NCI-H748 treated with DMSO at 0.1 percent for 48 hours (cell line): ENCODE measurements at places on chromosomes 12 and 14.

- no peak for DNase-seq
Observed at GRCh38 chr14:90900476-90901083, 84.3 kb upstream of the TTC7B start.

DNA sequence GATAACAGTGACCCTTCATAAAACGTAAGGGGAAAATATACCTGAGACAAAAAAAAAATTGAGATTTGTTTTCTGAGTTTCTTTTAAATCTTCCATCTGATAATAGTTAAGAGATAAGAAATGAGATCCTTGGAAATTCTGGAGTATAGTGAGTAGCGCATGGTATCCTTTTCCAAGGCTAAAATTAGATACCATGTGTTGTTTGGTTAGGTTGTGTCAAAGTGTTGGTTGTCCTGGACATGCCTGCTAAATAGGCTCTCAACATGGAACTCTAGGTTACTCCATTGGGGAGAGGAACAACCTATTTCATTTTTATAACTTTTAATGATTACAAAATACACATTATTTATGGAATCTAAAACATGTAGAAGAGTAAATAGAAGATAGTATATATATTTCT lies 14.8 kb downstream of the PYGL start:
- DNase-seq = no peak

DNA sequence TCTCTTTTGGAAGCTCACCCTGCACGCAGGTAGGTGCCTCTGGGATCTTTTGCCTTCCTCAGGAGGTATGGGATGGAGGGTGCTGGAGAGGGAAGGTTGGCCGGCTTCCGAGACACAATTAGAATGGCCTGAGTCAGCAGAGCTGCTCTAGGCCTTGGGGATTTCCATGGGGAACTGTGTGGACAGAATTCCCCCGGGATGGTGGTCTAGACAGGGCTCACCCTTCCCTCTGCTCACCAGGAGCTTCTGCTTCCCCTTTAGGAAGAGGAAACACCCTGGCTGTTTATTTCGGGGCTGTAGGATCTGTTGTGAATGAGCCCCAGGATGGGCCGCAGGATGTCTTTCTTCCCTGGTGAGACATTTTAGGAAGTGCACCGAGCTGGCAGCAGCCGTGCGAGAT lies 43.7 kb upstream of the TMED10 start:
- no peak for DNase-seq

- no peak for DNase-seq
Observed at GRCh38 chr12:118685983-118686607, 295.2 kb upstream of the SRRM4 start.

- DNase-seq = peak; percentile 18
Observed at GRCh38 chr12:126545411-126545810, 1480.2 kb downstream of the AACS start.

DNA sequence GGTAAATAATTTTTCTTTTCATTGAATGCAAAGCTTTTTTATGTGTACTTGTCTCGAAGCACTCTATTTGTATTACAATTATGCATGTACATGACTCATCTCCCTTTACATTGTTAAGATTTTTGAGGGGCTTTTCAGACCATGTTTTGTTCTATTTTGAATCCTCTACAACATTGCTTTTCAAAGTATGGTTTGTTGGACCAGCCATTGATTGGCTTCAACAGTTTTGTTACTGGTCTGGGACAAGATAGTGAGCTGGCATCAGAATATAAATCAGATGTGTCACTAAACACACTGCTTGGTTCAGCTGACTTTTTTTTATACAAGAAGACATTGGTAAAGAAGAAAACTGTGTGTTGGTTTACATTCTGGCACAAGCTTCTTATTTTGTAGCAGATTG lies 122.3 kb downstream of the MON2 start:
- DNase-seq = no peak
